Stimulated activated CD4-positive, alpha-beta T cell treated with anti-CD3 and anti-CD28 coated beads, Interleukin-15, amount 100 ng/mL, for 24 hours (primary cell): ENCODE measurements at places on chromosomes 2 and 18.

DNA sequence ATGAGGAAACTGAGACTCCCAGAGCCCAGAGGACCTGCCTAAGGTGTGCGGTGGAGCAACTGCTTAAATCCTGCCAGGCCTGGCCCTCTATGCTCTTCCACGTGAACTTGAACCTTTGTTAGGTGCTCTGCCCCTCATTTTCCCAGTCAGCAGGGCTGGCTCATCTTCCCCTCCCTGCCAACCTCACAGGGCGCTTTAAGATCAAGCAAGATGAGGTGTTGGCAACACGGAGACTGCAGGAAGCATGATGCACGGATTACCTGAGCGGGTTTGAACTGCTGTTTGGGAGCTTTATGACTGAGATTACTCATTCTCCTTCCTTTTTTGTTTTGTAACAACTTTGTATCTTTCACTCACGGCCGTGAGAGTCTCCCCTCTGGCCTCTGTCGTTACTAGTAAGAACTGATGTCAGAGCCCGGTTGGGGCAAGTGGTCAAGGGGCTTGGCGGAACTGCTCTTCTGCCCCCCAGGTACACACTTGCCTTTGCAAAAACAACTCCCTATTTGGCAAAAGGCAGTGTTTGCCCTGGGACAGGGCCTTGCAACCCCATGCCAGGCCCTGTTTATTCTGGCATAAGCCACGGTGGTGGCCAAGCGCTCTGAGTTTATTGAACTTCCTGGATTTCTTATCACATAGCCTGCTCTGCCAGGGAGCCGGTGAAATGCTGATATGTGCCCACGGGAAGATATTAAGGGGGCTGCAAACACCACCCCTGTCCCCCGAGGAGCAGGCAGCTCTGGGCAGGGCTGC, 127.8 kb downstream of the INHBB start:
- no peak for DNase-seq

GRCh38 chr18:44258086-44258485, 422.6 kb upstream of the SETBP1 start:
- DNase-seq: no peak

GRCh38 chr18:76121011-76121410, 374.0 kb downstream of the ZNF516 start:
- no peak for DNase-seq

DNA sequence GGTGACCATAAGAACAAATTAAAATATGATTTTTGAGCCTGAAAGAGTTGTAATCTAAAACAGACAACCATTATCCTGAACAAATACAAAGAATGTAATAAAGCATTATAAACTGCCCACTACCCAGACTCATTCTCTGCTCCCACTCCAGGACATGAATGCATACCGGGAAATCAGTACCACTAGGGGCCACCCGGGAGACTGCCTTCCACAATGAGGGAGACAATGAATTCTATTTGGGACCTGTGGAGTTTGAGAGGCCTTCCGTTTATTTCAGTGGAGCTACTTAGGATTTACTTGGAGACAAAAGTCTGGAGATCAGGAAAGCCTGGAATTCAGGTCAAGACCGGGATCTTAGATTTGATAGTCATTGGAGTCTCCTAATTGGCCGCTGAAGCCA, 50.0 kb downstream of the NAB1 start:
- DNase-seq: no peak

GRCh38 chr2:65263262-65263661, 35.6 kb downstream of the ACTR2 start:
- no peak for DNase-seq

DNA sequence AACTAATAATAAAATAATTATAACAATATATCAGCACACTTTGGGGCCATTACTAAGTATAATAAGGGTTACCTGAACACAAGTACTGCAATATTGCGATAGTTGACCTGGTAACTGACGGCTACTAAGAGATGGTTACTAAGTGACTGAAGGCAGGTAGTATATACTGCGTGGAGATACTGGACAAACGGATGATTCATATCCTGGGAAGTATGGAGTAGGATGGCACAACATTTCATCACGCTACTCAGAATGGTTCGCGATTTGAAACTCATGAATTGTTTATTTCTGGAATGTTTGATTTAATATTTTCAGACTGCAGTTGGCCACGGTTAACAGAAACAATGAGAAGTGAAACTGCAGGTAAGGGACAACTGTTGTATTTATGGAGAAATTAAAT, 39.5 kb upstream of the FLACC1 start:
- DNase-seq: no peak

DNA sequence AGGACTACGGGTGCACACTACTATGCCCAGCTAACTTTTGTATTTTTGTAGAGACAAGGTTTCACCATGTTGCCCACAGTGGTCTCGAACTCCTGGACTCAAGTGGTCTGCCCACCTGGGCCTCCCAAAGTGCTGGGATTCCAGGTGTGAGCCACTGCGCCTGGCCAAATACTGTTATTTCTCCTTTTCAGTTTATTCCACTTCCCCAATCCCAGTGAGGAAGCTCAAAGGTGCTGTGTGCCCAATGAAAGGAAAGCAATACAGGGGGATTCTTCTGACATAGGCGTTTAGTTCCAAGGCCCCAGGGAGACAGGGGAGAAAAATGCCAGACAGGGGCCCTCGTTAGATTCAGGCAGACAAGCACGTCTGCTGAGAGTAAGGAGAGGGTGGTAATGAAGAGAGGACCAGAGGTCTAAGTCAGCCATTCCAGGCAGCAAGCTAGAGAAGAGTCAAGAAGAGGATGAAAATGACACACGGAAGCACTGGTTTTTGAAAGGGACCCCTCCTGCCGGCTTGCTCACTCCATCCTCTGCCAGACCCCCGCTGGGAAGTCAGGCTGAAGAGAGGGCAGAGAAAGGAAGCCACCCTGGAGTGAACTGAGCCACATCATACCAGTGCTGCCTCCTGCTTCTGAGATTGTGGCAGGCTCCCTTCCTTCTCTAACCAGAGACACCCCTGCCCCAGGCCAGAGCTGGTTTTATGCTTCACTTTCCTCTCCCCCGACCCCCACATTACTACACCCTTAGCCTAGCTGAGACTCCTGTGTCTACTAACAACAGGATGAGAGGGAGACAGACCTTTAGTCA, 6.7 kb downstream of the INO80C start:
- DNase-seq: no peak

GRCh38 chr2:227703961-227704360, 13.9 kb downstream of the SLC19A3 start:
- DNase-seq: no peak

GRCh38 chr18:35043207-35043606, 2.0 kb downstream of the MAPRE2 start:
- no peak for DNase-seq

DNA sequence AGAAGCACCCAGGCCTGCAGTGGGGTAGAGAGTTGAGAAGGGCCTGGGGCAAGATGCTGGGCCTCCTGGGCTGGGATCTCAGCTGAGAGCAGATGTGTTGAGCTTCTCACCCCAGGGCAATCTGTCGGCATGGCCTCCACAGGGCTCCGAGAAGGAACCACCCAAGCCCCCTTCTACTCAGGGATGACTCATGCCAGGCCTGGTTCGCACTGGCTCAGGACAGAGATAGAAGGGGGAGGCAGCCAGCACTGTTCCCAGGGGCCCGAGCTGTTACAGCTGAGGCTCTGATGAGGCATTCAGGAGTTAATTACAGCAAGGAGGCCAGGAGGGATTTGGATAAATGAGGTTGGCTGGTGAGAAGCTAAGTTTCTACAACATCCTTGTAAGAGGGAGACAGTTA, 62.5 kb downstream of the CENPO start:
- no peak for DNase-seq

DNA sequence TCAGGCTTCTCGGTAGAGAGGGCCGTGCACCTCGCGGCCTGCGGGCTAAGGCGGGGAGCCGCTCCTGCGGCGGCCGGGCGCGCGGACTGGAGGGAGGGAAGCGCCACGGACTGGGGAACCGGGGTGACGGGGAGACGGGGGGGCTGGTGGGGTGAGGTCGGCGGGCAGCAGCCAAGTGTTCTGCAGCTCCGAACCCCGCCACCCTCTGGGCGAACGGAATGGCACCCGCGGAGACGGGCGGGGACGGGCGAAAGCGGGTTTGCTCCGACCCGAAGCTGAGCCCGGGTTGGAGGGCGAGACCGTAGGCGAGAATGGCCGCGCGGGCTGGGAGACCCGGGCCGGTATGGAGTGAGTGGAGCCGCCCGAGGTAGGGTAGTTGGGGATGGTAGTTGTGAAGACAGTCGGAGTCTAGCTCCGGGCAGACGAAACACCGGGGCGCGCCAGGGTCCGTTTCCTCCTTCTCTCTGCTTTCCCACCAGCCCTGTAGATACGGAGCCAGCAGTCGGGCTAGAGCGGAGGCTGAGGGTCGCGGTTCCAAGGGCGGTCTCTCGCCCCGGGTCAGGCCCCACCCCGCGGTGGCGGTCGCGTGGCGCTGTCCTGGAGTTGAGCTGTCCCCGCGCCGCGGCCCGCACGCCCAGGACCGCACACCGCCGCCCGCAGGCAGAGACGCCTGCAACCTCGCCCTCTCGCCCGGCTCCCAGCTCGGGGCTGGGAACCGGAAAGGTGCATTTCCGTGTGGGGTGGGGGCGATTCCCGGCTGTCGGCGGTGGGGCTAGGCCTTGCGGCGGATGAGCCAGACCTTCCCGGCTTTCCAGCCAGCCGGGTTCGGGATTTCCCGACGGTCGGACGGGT, 160.3 kb upstream of the SIX2 start:
- peak; percentile 36 for DNase-seq

GRCh38 chr2:99398303-99398702, 61.1 kb downstream of the EIF5B start:
- no peak for DNase-seq

- no peak for DNase-seq
Observed at GRCh38 chr18:61474341-61474740, 141.1 kb downstream of the CDH20 start.

DNA sequence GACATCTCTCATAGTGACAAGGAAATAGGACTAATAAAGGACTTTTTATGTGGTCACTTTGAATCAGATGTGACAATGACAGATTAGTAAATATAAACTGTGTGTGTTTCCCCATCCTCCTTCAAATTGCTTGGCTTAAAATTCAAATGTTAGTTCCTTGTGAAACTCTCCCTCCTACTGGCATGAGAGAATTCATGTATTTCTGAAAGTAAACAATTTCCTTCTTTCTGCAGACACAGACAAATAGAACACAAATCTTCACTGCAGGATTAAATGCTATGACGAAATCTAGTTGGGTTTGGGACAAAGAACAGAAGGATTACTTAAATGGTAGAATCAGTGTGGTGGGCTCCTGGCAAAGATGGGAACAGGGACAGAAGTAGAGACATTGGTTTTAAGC, 328.7 kb upstream of the FAM98A start:
- no peak for DNase-seq

- no peak for DNase-seq
Observed at GRCh38 chr2:14557916-14558315, 74.6 kb upstream of the LRATD1 start.

- no peak for DNase-seq
Observed at GRCh38 chr2:12486205-12487118, 230.3 kb upstream of the TRIB2 start.

- no peak for DNase-seq
Observed at GRCh38 chr18:78792094-78792493, 187.5 kb upstream of the SALL3 start.

DNA sequence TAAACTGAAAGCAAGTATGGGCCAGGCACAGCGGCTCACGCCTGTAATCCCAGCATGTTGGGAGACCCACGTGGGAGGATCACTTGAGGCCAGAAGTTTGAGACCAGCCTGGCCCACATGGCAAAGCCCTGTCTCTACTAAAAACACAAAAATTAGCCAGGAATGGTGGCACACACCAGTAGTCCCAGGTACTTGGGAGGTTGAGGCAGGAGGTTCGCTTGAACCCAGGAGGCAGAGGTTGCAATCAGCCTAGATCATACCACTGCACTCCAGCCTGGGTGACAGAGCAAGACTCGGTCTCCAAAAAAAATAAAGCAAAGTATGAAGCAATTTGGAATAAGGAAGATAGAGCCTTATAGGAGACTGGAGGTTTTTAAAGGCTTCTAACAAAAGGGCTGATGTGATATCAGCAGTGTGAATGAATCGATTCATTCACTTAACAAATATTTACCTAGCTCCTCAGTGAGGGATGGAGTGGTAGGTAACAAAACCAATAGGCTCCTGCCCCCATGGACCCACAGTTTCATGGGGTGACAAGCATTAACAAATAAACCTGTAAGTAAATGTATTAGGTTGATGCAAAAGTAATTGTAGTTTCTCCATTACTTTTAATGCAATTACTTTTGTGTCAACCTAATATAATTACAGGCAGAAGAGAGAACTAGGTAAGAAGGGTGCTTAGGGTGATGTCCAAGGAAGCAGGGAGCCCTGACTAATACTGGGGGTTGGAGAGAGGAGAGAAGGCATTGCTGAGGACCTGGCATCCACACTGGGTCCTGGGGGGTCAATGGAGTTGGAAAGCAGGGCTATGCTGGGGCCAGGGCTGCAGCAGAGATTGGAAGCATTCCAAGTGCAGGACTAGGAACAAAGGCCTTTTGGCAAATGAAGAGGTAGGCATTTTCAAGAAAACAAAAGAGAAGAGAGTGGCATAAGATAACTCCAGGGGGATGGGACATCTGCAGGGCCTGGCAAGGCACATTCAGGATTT, 195.4 kb upstream of the ARL4C start:
- no peak for DNase-seq

GRCh38 chr18:21452796-21453510, 147.6 kb downstream of the ESCO1 start:
- DNase-seq: no peak

- no peak for DNase-seq
Observed at GRCh38 chr2:120919771-120920453, 184.2 kb downstream of the GLI2 start.

DNA sequence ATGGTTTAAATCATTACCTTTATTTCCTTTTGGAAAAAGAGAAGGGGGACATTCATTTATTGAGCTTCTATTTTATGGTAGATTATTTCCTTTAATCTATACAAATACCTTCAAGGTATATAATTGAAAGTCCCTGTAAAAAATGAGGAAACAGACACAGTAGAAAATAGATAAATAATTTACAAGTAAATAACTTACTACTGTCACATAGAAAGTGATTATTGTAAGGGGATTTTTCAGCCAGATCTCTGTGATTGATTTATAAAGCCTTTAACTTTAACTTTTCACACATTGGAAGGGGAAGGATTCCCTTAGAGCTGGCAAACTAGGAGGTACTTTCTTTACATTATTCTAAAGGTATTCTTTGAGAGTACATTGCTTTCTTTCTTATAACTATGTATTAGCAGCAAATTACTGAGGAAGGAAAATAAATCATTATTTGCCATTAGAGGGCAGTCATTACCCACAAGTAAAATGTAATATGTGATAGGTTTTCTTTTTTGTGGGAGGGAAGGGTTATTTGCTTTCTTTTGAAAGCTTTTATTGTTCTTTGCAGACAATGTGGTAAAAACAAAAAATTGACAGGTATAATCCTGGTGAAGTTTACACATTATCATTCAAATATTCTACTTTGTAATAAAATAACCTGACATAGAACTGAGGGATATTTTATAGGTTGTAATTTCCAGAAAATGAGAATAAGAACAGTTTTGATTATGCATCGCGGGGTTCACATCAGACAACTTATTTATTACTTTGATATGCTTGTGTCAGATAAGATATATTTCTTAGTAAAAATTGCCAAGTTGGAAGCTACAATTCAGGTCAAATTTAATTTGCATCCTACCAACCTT, 24.8 kb upstream of the RPE start:
- DNase-seq: no peak
